Kidney epithelial cell (primary cell): ENCODE measurements at places on chromosomes 4 and X.

DNA sequence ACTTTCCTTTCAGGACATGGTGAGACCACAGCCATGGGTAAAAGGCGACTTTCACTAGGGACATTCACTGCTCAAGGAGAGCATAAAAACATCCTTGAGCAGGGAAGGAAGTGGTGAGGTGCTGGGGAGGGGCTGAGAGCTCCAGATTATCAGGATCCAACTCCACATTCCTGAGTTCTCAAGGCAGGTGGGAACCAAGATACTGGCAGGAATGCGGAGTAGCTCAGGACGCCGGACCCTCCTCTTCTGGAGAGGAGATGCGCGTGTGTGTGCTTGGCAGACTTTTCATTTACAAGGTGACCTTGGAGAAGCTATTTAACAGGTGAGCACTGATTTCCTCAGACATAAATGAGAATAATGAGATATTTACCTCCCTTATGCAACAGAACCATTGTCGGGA, 41.3 kb upstream of the TXK start:
- no peak for DNase-seq

DNA sequence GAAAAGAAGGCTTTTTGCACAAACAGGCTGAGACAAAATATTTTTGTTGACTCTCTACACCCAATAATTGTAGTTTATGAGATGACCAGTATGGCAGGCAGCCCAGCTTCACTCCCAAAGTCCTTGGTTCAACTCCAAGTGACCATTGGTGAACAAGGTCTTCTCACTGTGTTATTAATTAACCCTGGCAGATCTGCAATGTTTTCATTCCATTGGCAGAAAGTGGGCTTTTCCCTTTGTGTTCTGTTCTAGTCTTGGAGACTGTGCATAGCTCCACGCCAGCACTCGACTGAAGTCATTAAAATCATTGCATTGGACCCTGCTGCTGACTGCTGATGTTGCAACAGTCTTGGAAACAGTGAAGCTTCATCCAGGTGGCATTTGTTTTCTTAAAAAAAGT, 277.3 kb upstream of the HAND2 start:
- DNase-seq: no peak

- DNase-seq: no peak
Measured at GRCh38 chrX:96438803-96439202, 245.8 kb upstream of the DIAPH2 start.

- DNase-seq: no peak
Measured at GRCh38 chr4:106953036-106953705, 82.9 kb downstream of the DKK2 start.

GRCh38 chrX:125004799-125005198, 314.9 kb upstream of the TEX13C start:
- no peak for DNase-seq

DNA sequence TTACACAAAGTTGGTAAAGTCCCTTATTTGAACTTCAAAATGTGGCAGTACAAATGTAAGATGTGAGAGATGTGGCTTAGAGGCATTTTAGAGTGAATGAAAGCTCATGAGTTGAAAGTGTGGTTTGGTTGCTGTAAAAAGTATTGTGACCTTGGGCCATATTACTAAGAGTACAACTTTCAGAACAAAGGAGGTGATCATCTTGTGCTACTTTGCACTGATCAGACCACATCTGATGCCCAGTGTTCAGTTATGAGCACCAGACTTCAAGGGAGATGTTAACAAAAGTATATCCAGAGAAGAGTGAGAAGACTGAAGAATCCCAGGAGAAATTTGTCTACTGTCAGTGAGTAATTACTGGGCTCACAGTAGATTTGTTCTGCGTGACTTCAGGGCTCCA, 30.2 kb downstream of the NLGN3 start:
- DNase-seq: no peak

GRCh38 chrX:6574762-6575161, 39.8 kb upstream of the VCX3A start:
- no peak for DNase-seq

GRCh38 chrX:17805120-17805519, 56.0 kb downstream of the RAI2 start:
- DNase-seq: no peak

DNA sequence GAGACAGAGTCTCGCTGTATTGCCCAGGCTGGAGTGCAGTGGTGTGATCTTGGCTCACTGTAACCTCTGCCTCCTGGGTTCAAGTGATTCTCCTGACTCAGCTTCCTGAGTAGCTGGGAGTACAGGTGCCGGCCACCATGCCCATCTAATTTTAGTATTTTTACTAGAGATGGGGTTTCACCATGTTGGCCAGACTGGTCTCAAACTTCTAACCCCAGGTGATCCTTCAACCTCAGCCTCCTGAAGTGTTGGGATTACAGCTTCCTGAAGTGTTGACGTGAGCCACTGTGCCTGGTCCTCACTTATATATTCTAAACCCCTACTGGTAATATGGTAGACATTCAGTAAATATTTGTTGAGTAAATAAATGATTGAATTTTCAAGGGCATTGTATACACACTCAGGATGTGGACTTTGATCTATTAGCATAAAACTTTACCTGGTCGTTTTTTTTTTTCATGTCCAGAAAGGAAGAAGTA, 33.0 kb downstream of the MTHFD2L start:
- no peak for DNase-seq

- no peak for DNase-seq
Measured at GRCh38 chrX:63922221-63922620, 137.2 kb upstream of the ARHGEF9 start.

DNA sequence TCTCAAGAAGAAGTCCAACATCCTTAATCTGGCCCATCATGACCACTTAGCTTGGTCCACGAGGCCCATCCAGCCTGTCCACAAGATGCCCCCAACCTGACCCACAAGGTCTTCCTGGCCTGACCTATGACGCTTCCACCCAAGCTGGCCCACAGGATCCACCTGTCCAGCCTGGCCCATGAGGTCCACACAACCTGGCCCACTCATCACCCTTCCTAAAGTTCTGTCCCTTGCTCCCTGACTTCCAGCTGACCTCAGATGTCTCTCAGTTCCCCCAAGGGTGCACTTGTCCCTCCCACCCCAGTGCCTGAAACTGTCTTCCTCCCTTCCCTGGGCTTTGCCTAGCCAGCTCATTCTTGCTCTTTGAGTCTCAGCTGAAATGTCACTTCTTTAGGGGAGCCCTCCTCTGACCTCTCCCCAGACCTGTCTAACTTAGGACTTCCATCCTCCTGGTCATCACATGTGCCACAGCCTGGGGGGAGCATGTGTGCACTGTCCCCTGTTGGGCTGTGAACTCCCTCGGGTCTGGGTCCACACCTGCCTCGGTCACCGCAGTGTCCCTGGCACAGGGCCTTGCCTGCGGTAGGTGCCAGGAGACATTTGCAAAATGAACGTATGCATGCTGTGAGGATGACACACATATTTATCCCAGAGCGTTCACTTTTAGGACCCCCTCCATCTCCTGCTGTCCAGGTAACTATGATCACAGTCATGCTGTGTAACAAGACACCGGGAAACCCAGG, 61.7 kb downstream of the EVC start:
- no peak for DNase-seq

- DNase-seq: no peak
Measured at GRCh38 chr4:8589336-8589735, 3.2 kb upstream of the CPZ start.

- no peak for DNase-seq
Measured at GRCh38 chrX:14038375-14039085, 8.8 kb upstream of the GEMIN8 start.

GRCh38 chrX:23383411-23383810, 48.8 kb downstream of the PTCHD1 start:
- DNase-seq: no peak

DNA sequence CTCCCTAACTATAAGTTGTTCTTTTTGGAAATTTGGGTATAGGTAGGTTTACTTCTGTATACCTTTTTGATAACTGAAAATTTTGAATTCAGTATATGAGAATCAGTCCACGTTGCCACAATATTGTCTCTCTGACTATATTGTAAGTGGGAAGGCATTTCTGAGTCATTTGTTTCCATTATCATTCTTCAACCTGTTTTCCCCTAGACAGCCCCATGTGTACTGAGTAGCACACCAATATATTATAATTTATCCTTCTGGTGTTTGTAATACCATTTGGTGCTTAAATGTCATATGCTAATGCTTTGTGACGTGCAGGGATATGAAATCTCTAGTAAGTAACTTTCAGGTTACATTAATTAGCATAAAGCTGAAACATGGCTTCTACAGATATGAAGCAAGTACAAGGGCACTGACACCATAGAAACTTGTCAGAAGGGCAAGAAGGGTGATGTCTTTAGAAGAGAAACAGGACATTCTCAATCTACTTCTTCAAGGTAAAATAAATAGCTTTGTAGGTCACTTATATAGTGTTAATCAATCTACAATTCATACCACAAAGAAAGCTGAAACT, 27.7 kb downstream of the PAK3 start:
- no peak for DNase-seq

GRCh38 chr4:128241425-128241913, 46.1 kb downstream of the PGRMC2 start:
- peak; percentile 73 for DNase-seq

DNA sequence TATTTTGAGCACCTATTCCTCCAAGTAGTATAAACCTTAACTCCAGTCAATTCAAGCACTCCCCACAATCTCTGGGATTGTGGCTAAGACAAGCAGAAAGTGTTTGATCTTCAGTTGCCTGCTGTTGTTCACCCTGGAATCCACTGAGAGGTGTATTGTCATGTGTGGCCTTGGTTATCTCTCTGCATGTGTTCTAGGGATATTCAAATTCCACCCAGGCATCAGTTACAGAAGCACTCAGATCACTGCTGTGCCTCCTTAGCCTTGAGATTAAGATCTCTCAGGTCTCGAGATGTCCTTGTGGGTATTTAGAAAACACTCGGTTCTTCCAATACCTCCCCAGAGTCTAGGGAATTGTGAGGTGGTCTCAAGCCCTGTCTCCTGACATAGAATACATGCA, 213.3 kb downstream of the SMARCA1 start:
- DNase-seq: no peak

- no peak for DNase-seq
Measured at GRCh38 chr4:115852767-115853091, 739.3 kb upstream of the NDST4 start.
